ENCODE measurements at places on chromosomes 11 and 22.

DNA sequence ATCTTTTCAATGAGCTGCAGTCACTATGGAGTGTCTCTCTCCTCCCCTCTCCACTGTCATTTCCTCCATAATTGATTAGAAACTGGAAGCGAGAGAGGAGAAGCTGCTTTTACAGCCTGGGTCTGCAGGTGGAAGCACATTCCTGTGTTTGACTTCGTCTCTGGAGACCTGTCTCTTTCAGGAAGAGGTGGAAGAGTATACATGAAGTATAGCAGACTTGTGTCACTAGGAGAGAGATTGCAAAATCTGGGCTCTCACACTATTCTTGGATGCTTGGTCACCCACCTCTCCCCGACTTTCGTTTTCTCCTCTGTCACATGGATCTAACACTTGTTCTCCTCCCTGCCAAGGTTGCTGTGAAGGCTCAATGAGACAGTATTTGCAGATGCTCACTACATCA lies 323.3 kb downstream of the NTM start:
- no peak for DNase-seq

DNA sequence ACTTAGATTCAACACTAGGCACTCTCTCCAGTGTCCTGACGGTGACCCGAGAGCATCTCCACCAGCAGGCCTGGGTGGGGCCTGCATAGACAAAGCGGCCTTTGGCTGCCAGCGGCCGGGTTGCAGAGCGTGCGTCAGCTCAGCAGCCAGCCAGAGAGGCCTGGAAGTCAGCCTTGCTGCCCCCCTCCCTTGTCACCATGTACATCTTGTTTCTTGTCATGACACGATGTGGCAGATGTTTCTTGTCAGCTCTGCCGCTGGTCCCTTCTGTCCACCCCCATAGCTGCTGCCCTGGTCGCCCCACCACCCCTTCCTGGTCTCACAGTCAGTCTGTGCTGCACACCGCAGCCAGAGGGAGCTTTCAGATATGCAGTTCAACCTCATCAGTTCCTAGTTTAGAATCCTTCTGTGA lies 33.1 kb upstream of the CBX7 start:
- DNase-seq = no peak

GRCh38 chr11:121890377-121890776 lies 225.6 kb downstream of the BLID start:
- no peak for DNase-seq

GRCh38 chr11:126088999-126089398 lies 26.3 kb upstream of the CDON start:
- no peak for DNase-seq

GRCh38 chr11:10488934-10489691 lies 34.0 kb downstream of the AMPD3 start:
- no peak for DNase-seq

DNA sequence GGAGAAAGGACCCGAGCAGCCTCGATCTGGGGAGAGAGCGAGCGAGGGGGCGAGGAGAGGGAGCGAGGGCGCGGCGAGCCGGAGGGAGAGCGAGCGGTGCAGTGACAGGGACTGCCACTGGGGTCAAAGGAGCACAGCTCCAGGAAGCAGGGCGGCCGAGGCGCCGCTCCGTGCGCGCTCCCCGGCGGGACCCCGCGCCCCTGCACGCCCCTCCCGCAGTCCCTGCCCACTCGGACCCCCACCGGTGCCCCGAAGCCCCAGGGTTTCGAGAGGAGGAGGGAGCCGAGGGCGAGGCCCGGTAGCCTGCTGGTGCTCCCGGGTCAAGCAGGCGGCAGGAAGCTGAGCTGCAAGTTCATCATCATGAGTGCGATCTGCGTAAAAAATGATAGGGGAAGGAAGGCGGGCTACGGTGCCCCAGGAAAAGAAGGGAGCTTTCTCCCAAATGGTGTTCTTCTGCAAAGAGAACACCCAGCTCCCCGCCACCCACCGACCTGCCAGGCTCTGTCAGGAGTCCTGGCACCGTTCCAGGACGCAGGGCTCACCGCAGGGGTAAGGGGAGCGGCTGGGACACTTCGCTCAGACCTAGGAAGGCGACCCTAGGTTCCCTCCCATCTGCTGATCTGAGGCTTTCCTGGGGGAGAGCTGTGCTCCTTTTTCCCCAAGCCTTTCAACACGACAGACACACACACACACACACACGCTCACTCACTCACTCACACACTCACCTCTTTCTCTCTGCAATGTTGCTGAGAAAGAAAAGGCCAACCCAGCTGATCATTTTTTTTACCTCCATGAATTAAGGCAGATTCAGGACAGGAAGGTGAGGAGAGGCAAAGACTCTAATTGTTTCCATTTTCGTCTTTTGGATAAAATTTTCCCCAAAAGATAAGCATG lies at the start of gene MPPED2:
MPPED2 (minus strand) TSS at position 103 of the 894 bp plus-strand sequence. CDS start 5,980 bp downstream, outside the sequence.
- DNase-seq = peak; percentile 28

GRCh38 chr22:39924286-39924685 lies 23.4 kb downstream of the GRAP2 start:
- no peak for DNase-seq

DNA sequence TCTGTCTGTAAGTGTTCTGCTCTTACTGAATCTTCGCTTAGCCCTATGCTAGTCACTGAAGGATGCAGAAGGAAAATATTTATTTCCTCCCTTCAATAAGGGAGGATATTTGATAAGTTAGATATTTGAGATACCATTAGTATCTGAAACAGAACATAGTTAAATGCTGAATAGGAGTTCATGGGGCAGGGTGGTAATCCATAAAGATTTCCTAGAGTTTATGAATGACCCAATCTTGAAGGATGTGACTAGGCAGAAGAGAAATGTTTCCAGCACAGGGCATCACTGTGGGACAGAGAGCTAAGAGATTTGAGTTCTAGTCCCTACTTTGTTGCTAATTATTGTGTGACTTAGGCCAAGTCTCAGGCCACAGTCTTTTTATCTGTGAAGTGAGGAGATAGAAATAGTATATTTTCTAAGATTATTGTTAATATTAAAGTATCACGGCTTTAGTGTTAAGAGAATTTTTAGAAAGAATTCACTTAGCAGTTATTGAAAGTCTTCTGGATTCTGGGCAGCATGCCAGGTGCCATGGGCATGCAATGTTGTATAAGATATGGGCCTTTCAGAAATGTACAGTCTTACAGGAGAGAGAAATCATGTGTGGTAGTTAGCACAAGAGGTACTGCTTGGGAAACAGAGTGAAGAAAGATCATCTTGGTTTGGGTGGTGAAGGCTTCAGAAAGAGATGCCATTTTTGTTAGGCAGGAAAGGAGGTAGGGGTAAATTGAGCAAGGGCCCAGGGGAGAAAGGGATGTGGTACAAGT lies 24.0 kb downstream of the SWAP70 start:
- DNase-seq = no peak

- DNase-seq = no peak
These were observed 11.2 kb upstream of the MIAT start for GRCh38 chr22:26646158-26646557.

DNA sequence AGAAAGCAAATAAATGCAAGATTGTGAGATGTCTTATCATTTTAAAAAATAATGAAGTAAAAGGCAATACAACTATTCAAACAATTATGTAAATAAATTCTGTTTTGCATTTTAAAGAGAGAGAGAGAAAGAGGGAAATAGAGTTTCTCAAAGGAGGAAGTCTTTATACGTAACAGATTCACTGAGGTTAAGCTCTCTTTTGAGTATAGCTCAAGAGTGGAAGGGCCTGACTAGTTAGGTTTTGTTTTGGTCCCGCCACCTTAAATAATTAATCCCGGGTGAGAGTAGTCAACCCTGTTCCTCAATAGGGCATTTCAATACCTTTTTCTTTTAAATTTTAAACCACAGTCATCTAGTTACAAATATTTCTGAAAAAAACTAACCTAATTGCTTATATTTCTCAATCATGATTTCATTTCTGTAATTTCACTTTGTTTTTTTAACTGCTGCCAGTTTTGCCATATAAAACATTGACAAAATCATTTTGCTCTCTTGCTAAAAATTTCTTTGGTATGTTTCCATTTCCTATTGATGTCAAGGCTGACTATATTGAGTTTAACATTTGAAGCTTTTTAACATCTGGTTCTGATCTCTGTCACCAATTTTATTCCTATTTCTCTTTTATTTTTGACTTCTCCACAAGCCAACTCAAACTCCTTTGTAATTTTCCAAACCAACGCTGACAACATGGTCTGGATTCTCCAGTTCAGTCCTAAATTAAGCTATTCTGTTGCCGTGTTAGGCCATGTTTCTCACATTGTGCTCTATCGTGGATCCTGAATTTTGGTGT lies 10.3 kb downstream of the OR10D3 start:
- no peak for DNase-seq

GRCh38 chr22:46676881-46677280 lies 56.7 kb downstream of the GRAMD4 start:
- peak; percentile 22 for DNase-seq

DNA sequence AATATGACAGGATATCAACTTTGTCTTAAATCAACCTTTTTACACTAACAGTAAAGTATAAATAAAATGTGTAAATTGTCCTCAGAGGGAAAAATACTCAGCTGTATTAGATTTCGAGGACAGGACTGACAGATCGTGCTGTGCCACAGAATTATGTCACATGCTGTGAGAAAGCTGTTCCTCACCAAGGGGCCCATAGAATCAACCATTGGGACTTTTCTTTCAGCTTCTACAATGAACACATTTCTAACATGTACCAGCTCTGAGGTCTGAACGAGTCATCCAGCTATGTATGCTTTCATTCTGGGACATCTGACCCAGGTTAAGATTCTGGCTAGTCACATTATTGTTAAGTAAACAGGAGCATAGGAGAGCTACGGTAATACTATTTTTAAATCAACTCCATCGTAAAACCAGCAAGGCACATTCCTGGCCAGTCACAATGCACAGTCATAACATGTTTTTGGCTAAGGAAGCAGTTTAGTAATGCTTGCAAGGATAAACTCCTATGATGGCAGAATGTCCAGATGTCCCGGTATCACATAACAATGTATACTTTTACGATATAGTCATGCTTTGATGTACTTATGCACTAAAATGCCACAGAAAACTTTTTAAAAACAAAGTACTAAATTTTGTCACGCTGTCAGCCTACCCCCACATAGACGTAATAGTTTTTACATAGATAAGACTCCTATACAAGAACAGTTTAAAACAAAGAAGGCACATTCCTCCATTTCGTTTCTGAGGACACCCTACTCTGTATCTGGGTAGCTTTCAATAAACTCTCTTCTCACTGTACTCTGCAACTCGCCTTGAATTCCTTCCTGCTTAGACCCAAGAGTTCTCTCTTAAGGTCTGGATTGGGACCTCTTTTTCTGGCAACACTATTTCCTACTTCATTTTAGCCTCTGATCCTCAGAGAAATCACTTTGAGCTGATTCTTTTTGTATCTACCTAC lies 27.4 kb downstream of the ZNF214 start:
- no peak for DNase-seq

DNA sequence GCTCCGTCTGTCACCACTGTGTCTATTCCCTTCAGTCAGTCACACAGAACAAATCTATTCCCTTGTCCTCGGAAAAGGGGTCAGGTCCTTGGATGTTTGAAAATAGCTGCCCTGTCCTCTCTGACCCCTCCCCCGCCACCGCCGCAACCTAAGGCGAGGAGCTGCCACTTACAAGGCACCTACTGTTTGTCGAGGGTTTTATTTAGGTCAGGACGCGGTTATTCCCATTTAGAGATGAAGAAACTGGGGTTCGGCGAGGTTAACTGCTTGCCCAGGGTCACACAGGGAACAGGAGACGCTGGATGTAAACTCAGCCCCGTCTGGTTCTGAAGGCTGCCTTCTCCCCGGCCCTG lies 1468.1 kb downstream of the BRD1 start:
- DNase-seq = no peak

- DNase-seq = no peak
These were observed 11.9 kb upstream of the ARHGAP42 start for GRCh38 chr11:100675115-100675650.

- no peak for DNase-seq
These were observed 3.5 kb downstream of the PANX1 start for GRCh38 chr11:94132152-94132558.

GRCh38 chr11:33368931-33369330 lies 111.8 kb downstream of the HIPK3 start:
- no peak for DNase-seq

- DNase-seq = no peak
These were observed 8.0 kb upstream of the PDGFB start for GRCh38 chr22:39252461-39253434.

DNA sequence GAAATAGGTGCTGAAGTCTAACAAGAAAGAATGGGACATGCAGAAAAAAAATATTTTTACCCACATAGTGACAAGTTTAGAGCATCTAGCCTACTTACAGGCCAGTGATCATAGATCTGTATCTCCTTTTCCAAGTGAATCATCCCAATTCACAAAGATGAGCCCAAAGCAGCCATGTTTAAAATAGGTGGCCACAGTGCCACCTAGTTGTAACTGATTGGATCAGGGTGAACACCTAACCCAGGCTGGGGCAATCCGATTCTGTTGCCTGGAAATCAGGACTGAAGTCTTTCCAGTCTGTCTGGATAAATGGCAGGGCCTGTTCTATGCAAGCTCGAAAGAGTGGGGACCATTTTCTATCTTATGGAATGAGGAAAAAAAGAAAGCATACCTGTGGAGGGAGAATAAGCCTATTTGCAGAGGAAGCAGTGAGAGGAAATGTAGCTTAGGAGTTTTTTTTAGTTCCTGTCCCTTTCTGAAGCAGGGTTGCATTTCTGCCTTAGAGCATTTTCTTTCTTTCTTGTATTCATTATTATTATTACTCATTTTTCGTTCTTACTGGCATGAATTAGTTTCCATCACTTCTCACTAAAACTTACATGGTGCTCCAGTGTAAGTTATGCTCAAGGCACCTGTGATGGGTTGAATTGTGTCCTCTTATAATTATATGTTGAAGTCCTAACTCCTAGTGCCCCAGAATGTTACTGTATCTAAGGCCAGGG lies 113.2 kb upstream of the RAG2 start:
- DNase-seq = no peak

GRCh38 chr11:77446911-77447629 lies 26.8 kb downstream of the PAK1 start:
- no peak for DNase-seq

DNA sequence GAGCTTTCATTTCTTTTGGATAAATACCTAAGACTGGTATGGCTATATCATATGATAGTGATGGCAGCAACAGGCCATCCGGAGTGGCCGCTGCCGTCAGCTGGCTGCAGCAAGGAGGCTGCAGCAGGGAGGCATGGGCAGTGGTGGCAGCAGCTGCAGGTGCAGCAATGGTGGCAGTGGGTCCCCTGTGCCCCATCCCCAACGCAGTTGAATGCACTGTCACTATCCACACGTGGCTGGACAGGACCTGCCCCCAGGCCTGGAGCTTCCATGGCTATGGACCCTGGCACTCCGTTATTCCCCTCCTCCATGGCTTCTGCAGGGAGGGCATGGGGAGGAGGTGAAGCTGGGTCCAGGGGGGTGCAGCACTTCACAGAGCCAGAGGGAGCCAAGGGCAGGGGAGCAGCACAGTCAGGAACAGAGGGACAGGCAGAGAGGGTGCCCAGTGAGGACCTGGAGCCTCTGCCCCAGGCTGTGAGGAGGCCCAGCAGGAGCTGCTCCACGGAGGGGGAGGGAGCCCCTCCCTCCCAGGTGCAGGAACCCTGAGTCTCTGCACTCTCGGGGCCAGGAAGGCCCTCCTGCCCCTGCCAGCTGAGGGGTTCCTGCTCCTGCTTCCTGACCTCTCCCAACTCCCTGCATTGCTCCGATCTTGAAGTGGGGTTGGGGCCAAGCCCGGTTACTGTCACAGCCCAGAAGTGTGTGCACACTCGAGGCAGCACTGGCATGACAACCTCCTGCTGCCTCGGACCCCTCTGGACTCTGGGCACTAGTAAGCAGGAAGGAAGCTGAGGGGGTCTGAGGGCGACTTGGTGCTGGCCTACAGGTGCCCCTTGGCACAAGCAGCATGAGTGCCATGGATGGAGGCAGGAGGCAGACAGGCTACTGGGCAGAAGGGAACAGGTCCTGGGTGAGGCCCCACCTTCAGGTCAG lies 466.3 kb downstream of the GUCY1A2 start:
- peak; percentile 0 for DNase-seq

GRCh38 chr11:55942785-55943392 lies 6.7 kb upstream of the OR5I1 start:
- no peak for DNase-seq
